ENCODE measurements at places on chromosomes 6 and 20.

DNA sequence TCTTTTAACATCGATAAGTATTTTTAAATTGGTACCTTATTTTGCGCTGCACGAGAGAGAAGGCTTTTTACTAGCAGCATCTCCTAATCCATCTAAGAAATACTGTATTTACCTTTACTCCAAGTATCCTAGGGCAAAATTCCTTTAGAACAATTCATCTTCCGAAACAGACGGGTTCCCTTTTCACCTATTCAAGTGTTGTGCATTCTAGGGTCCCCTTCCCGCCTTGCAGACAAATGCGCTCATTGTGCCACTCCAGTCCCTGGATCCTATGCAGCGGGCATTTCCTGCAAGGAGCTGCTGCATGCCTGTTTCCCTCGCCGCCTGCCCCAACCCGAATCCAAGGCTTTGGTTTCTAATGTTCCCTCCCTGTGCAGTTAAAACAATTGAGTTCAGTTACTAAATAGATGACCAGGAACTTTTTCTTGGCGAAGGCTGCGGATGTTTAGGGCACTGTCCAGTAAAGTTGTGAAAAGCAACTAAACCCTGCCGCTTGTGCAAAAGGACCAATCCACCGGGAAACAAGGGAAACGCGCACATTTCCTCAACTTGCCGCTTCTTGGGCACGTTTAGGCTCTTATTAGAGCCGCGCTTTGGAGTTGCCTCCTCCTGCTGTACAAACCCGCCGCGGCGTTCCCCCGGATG lies 556 bp upstream of the SCAF8 start:
- peak; percentile 38 for DNase-seq

GRCh38 chr6:14423330-14423729 lies 305.8 kb downstream of the CD83 start:
- no peak for DNase-seq

DNA sequence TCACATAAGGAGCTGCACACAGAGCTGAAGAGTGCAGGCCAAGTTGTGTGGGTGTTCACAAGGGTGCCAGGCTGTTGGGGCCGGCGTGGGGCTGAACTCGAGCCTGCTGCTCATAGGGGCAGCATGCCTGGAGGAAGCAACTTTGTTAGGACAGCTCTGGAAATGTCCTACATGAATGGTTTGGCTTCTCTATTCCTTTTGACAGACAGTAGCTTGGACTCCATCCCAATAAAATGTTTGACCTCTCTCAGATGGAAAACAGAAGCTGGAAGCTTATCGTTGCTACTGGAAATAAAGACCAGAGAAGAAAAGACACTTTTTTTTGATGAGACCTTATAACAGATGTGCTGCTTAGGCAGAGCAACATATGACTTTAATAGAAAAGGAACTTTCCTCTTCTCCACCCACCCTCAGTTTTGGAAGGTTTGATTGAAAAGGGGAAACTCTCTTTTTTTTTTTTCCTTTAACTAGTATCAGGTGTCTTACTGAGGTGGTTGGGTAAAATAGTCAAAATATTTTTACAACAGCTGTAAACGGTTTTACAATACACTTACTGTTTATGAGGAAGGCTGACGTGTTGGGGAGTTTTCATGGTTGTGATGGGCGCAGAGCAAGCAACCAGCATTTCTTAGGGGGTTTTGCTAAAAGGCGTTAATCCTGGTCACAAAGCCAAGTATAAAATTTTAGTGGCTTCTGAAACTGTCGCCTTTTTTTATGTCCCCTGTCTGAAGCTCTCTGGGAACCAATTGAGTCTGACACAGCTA lies 80.7 kb upstream of the EEF1E1 start:
- DNase-seq: no peak

DNA sequence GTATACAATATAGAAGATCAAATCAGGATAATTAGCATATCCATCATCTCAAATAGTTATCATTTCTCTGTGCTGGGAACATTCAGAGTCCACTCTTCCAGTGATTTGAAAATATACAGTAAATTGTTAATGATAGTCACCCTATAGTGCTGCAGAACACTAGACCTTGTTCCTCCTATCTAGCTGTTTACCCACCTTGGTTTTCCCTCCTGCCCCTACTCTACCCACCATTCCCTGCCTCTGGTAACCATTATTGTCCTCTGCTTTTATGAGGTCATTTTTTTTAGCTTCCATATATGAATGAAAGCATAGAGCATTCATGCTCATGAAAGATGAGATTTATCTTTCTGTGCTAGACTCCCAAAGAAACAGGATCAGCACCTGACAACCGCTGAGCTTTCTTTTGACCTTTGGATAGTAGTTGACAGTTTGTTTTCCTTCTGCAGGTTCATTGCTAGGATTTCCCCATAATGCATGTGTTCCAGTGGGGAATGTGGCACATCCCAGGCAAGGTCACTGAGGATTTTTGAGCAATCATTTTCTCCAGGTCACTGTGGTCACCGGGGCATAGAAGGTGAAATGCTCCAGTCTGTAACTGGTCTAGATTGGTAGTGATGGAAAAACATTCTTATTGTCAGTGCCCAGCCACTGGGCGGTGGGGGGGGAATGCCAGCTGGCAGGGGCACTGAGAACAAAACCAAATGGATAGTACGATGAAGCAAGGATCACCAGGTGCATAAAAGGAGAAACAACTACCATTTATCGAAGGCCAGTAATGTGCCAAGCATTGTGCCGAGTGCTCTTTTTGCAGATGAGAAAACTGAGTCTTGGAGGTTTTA lies 33.6 kb upstream of the BCAS1 start:
- DNase-seq: no peak

GRCh38 chr20:63915471-63915870 lies 20.5 kb downstream of the DNAJC5 start:
- no peak for DNase-seq

DNA sequence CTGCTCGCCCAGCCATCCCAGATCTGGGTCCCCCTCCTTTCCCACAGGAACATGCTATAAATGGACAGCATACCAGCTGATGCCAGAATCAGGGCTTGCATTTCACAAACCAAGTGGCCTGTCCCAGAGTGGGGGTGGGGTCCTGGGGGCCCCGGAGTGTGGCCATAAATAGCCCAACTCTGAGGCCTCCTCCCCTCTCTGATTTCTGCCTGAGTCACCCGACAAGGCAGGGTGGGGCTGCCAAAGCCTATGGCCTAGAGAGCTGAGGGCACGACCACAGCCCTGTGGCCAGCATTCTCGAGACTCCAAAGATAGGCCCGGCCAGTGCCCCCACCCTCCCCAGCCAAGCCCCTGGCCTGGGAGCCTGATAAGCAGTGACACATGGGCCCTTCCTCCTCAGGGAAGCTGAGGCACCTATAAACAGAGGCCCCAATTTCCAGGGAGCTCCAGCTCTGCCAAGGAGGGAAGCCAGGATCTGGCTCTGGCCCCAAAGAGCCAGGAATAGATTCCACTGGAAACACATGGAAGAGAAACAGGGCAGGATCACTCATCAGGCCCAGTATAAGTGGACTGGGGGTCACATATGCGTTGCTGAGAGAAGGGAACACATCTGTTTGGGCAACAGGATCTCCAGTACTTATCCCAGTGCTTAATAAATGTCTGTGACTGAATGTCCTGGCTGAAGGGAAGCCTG lies 20.3 kb downstream of the SNTA1 start:
- DNase-seq: no peak

DNA sequence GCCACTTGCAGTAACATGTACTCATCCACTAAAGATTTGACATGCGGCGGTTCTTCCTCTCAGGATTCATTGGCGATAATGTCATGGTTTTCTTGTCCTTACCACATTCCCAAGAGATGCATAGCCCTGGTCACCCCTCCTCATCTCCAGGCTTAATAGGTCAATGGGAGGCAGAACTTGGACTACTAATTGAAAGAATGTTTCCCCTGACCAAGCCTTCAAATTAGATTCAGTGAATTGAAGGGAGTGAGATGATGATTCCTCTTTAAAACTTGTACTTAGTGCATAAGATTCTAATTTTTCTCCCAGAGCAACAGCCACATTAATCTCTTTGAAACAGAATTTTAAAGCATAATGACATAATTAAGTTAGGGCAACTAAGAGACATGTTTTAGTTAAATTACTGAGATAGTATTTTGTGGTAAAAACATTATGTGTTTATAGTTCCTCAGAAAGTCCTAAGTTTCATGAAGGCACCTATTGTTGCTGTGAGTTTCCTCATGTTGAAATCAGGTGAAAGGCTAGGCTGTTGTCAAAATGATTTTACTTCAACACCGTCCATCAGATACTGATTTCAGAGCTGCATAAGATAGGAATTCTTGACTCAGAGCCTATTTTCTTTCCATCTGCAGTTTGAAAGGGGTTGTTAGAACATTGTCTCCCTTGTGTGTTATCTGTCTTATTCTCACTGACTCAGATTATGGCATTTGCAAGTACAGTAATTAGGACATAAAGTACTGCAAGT lies 48.5 kb downstream of the STK4 start:
- no peak for DNase-seq

DNA sequence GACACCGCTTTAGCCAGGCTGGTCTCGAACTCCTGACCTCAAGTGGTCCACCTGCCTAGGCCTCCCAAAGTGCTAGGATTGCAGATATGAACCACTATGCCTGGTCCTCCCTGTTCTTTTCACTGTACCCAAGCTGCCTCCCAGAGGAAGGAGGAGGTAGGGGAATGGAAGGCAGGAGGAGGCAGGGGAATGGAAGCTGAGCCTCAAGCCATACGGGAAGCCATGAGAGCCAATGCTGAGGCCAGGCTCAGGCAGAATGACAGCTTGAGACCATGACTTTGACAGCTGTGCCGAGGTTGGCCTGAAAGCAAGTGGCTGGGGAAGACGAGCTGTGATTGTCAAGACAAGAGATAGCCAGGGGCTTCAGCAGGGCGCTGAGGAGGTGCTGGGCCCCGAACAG lies 13.6 kb upstream of the ZNF335 start:
- DNase-seq: no peak

- no peak for DNase-seq
Measured at GRCh38 chr20:1868856-1869255, 26.4 kb upstream of the SIRPA start.

GRCh38 chr20:47159166-47159565 lies 197.3 kb downstream of the ZMYND8 start:
- no peak for DNase-seq

DNA sequence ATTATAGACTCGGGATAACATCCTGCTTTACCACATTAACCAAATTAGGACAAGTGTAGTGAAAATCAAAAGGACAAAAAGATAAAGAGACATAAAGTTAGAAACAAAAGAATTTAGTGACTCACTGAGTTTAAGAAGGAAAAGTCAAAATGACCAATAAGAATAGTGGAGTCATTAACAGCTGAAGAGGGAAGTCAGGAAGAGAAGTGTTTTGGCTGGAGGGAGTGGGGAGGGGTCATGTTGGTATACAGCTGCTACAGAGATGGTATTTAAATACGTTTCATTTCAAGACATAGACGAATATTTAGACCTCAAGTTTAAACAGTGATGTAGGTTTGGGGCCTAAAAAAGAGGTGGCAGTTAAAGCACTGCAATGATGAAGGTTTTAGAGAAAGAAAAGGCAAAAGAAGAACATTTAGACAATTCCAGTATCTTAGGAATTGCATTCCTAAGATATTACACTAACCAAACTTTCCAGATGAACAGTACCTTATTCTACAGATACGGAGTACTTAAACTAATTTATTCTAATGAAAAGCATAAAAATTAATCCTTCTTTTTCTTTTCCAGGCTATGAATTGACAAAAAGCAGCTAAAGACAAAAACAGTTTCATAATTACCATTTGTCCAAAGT lies 10.6 kb downstream of the FKBP5 start:
- no peak for DNase-seq

DNA sequence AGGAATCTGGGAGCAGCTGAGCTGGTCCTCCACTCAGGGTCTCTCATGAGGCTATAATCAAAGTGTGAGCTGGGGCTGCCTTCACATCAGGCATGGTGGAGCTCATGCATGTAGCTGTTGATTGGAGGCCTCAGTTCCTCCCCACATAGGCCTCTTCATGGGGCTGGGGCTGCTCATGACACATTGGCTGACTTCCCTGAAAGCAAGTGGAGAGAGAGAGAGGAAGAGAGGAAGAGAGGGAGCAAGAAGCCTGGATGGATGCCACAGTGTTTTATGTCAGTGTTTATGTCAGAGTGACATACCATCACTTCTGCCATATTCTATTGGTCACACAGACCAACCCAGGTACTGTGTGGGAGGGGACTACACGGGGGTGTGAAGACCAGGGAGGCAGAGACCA lies 43.8 kb downstream of the EYA2 start:
- no peak for DNase-seq

GRCh38 chr6:1525364-1526038 lies 84.2 kb upstream of the FOXC1 start:
- DNase-seq: no peak

- no peak for DNase-seq
Measured at GRCh38 chr20:24612799-24613775, 143.7 kb downstream of the SYNDIG1 start.

DNA sequence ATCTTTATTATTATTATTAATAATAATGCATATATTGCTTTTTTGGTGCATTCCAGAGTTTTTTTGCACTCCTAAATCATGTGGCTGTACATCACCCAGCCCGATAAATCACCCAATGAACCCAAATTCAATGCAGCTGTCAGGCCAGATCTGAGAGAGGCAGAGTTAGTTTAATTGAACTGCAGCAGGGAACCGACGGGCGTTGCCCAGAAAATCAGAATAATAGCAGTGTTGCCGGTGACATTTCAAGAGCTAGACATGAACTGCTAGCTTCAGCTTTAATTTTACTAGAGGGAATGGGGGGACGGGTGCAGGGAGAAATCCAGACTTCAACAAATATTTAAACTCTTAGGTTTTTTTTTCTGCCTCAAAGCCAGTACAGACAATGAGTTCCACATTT lies 135.0 kb downstream of the CLIC5 start:
- no peak for DNase-seq

DNA sequence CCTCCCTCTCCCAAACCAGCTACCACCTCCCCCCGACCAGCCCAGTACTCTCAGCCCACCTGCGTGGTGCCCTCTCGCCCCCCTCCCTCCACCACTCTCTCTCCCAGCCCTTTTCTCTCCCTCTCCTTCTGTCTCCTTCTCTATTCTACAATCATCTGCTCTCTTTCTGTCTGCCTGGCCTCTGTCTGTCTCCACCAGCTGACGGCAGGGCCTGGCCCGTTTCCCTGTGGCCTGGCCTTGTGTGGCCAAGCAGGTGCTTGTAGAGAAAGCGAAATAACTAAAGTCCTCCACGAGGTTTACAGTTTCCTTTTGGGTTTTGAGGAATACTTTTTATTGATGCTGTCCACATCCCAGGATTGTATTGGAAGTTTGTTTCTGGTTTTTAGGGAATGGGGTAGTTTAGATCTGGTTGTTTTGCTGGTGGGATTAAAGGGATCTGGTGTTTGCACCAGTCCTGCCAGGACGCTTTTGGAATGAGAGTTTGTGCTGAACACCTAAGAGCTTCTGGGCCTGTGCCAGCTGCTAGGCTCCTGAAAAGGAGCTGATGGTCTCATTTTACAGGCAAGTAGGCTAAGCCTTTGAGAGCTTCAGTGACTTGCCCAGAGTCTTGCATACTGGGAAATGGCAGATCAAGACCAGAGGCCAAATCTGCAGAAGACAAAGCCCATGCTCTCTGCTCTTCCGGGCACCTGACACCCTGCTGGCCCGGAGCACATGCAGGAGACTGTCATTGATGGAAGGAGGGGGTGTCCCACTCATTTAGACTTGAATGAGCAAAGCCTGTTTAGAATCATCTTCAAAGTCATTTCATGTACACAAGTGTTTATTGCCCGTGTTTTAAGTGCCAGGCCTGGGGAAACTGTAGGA lies 161.7 kb downstream of the SYCP2 start:
- DNase-seq: no peak

- DNase-seq: no peak
Measured at GRCh38 chr20:40599987-40600386, 89.0 kb downstream of the MAFB start.

- no peak for DNase-seq
Measured at GRCh38 chr6:167573461-167574215, 248.8 kb downstream of the TTLL2 start.
